ENCODE measurements at places on chromosomes 7 and 10.
A peak's percentile ranks its signal among the peaks of the same experiment; 100 is the strongest.

DNA sequence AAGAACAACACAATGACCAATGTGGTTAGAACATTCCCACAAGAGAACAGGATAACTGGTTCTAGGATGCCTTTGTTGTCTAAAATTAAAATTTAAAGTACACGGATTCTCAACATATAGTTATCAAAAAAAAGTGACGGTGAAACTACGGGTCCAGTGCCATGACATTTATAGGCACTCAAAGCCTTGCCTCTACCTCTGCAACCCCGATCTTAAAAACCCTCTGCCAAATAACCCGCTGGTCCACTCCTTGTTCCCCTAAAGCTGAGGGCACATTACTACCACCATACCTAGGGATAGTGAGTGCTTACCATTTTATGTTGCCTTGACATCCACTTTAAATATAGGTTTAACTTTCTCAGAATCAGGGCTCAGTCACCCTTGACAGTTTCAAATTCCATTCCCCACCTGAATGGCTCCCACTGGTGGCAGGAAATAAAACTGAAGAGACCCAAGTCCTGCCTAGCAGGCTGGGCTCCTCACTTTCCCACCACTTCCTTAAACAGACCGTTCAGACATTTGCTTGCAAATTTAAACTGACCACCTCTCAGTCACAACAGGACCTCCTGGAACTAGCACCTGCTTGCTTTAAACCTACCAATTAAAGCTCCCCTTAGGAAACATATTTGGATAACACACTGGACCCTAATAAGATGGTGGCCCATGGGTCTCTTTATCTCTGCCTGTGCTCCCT lies 169.9 kb upstream of the ASAH2 start:
- no peak for DNase-seq

GRCh38 chr10:100743626-100744135 lies 1.7 kb upstream of the PAX2 start:
- no peak for DNase-seq

DNA sequence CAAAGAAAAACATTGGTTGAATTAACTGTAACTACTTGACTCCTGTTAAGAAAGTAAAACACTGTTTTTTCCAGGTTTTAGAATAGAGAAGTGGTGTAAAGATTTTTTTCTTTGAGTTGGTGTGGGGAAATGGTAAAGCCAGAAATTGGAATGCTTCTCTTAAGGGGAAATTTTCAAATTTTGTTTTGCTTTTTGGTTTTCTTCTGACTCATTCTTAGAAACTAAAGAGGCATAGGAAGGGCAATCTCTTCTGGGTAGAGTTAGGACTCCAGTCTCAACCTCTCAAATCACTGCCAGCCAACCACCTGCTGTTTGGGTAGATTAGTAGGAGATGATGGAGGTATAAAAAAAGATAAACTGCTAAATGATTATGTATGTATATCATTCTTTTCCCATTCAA lies 47.7 kb upstream of the STRIP2 start:
- no peak for DNase-seq

DNA sequence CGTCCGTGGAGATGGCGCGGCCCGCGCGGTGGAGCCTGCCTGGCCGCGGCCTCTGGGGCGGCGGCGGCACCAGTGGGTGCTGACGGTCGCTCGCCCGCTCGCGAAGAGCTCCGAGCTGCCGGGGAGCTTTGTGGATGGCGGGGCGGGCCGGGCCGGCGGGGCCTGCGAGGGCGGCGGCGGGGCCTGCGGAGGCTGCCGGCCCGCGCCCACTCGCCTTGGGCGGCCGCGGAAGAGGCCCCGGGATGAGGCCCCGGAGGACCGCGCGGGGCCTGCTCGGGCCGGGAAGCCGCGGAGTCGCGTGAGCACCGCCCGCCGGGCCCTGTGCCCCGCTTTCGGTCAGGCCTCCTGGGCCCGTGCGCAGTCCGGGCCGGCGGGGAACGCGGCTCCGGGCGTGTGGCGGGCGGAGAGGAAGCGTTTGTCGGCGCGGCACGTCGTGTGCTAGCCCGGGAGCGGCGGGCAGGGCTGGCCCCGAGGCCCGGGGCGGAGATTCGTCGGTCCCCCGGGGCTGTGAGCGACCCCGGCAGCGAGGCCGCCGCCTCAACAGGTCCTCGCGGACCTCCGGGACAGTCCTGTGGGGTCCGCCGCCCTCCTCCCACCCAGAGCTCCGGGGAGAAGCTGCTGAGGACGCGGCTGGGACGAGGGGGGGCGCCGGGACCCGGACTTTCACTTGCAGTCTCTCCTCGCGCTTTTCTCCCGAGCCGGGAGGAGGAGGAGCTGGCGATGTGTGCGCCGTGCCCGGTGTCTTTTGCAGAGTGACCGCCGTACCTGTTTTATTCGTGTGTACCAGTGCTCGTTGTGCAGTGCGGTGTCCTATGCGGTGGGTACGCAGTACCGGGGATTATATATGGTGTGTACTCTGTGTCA lies 578 bp downstream of the ZMYND11 start:
- peak; percentile 61 for DNase-seq

DNA sequence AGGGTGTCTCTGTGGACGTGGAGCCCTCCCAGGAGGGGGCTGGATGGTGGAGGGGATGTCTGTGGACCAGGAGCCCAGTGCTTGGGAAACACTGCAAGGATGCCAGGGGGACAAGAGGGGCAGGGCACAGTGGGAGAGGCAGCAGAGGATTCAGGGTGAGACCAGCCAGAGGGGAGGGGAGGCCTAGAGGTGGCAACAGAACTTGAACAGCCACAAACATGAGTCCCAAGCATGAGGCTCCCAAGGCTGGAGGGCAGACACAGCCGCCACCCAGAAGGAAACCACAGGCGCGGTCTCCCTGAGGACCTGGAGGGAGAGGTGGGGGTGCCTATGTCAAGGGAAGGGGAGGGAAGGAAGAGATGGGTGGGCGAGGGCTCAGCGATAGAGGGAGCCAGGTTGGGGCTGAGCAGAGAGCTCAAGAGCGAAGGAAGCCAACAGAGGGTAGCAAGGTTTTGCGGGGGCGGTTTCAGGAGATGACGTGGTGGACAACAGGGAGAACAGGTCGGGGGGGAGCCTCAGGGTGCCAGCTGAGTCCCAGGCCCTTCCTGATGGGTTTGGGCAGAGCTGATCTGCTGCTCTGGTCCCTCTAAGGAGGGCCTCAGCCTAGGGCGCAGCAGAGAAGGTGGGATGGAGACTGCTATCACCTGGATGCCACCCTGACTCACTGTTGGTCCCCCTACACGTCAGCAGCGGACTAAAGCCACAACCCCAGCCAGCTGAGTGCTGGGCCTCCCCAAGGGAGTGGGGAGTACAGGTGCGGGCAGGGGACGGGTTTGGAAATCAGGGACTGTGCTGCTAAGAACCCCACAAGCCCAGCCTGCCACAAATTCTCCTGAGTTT lies 6.7 kb upstream of the PILRA start:
- no peak for DNase-seq

Data from stimulated activated CD8-positive, alpha-beta memory T cell treated with anti-CD3 and anti-CD28 coated beads, Interleukin-7, amount 100 ng/mL, for 4 hours (primary cell).